ENCODE measurements at places on chromosomes 2 and 18. TPM values are rescaled to one million over a fixed set of nuclear protein-coding genes. Genes with fewer than 3 reads are reported as not detected.

DNA sequence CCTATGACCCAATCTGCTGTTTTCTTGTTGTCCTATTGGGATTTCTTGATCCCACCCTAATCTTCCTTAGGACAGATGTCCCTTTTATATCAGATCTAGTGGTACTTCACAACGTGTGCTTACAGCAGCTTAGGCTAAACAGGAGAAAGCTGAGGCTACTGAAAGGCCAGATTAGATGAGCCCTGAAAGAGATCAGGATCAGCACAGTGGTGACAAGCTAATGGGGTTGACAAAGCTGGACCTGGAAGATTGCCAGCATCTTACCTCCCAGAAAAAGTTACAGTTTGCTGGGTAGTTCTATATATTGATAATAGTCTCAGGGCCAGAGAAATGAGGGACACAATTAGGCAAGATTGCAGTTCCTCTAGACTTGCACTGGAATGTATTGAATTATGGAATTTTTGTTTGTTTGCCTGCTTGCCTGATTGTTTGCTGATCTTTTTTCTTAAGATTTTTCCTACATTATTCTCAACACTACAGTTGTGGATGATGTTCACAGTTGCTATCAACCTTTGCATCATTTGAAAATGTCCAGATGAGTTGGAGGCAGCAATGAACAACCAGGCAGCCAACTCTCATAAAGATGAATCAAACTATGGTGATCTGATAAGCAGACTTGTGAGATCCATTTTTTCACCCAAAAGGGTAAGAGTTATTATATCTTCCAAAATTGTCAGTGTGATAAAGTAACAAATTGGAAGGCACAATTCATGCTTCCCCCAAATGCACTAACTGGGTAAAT is 49.1 kb upstream of the PIK3C3 start:
- H3K27me3 ChIP-seq: no peaks in the 10 kb centered on the region
- H3K4me1 ChIP-seq: no peaks in the 10 kb centered on the region
- H3K27ac ChIP-seq: no peak overlapping the region
- DNase-seq: no peak
- no peaks in the 10 kb centered on the region for H3K36me3 ChIP-seq
- no peak overlapping the region for H3K4me3 ChIP-seq

- no peaks in the 10 kb centered on the region for H3K4me1 ChIP-seq
- H3K4me3 ChIP-seq: no peak overlapping the region
- H3K27me3 ChIP-seq: no peaks in the 10 kb centered on the region
- H3K36me3 ChIP-seq: no peaks in the 10 kb centered on the region
- DNase-seq: no peak
Observed at GRCh38 chr18:4360221-4360715, 94.8 kb downstream of the DLGAP1 start.

- no peak for DNase-seq
- H3K4me3 ChIP-seq: no peak overlapping the region
- H3K36me3 ChIP-seq: no peaks in the 10 kb centered on the region
- H3K27ac ChIP-seq: no peak overlapping the region
- H3K4me1 ChIP-seq: peaks cover 21% of the 10 kb centered on the region
- no peaks in the 10 kb centered on the region for H3K27me3 ChIP-seq
Observed at GRCh38 chr2:180374502-180375281, 367.6 kb upstream of the CWC22 start.

DNA sequence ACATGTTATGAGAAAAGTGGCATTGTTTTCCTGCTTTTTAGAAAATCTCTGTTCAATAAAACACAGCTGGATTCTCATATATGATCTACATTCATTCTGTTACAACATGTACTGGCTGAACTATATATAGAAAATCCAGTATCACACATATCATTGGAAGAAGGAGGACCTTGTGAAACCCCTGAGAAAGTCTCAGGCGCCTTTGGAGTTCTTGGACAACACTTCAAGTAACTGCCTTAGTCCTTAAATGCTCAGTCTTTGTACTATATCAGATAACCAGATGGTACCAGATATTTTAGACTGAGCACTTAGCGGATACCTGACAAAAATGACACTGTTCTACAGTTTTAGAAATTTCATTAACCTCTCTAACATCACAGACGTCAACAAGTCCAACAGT is 72.2 kb downstream of the ACVR1 start:
- H3K27ac ChIP-seq: no peak overlapping the region
- H3K27me3 ChIP-seq: no peaks in the 10 kb centered on the region
- DNase-seq: no peak
- H3K4me1 ChIP-seq: no peaks in the 10 kb centered on the region

DNA sequence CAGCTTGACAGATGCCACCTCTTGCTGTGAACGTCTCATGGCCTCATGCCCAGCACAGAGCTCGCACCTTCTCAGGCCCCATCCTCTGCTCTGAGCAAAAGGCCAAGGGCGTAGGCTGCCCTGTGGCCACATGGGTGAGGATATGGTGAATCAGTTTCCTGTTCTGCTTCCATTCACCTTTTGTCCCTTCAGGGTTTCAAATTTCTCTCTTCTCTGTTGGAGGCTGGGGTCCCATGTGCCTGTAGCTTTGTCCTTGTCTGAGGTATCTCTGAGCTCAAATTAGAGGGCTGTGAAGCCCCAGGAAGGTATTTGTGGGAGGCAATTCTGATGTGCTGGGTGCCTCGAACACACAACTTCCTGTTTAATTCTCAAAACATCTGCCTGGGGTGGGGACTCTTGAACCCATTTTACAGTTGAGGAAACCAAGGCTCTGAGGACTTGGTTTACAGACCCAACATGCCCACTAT is 29.0 kb downstream of the ZAP70 start:
- H3K27ac ChIP-seq: no peak overlapping the region
- H3K36me3 ChIP-seq: no peaks in the 10 kb centered on the region
- H3K27me3 ChIP-seq: peaks cover 17% of the 10 kb centered on the region

GRCh38 chr18:9849407-9850283 is 36.1 kb upstream of the TXNDC2 start:
- H3K27me3 ChIP-seq: peaks cover 14% of the 10 kb centered on the region
- H3K4me3 ChIP-seq: peak overlapping the region; percentile 11
- H3K36me3 ChIP-seq: no peaks in the 10 kb centered on the region
- peak; percentile 35 for DNase-seq

DNA sequence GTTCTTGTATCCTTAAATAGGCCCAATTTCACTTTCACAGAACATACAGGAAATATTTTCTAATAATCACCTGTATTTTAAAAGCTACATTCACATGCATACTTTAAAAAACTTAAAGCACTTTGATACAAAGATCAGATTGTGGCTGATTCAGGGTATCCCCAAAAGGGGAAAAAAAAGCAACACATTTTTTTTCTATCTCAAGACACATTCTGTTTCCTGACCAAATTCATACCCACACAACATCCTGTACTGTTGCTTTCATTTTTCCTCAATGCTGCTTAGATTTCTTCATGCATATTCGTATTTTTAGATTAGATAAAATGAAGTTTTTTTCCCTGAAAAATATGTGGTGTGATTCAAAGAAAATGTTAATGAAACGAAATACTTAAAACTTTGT is 122.5 kb downstream of the TMEFF2 start:
- no peaks in the 10 kb centered on the region for H3K27me3 ChIP-seq
- no peak overlapping the region for H3K4me3 ChIP-seq
- H3K36me3 ChIP-seq: no peaks in the 10 kb centered on the region
- DNase-seq: no peak
- no peaks in the 10 kb centered on the region for H3K4me1 ChIP-seq

- no peaks in the 10 kb centered on the region for H3K27me3 ChIP-seq
- no peak overlapping the region for H3K27ac ChIP-seq
- DNase-seq: no peak
Observed at GRCh38 chr2:231341100-231341499, 54.4 kb upstream of the B3GNT7 start.

GRCh38 chr2:189802396-189802912 is 18.2 kb downstream of the PMS1 start:
- peak overlapping the region; percentile 24 for H3K27ac ChIP-seq
- H3K27me3 ChIP-seq: no peaks in the 10 kb centered on the region
- DNase-seq: no peak
- H3K4me1 ChIP-seq: no peaks in the 10 kb centered on the region
- H3K36me3 ChIP-seq: no peaks in the 10 kb centered on the region

- no peaks in the 10 kb centered on the region for H3K27me3 ChIP-seq
- H3K4me3 ChIP-seq: no peak overlapping the region
- H3K36me3 ChIP-seq: no peaks in the 10 kb centered on the region
- no peak overlapping the region for H3K27ac ChIP-seq
Observed at GRCh38 chr2:178395295-178395694, 55.7 kb downstream of the PRKRA start.

DNA sequence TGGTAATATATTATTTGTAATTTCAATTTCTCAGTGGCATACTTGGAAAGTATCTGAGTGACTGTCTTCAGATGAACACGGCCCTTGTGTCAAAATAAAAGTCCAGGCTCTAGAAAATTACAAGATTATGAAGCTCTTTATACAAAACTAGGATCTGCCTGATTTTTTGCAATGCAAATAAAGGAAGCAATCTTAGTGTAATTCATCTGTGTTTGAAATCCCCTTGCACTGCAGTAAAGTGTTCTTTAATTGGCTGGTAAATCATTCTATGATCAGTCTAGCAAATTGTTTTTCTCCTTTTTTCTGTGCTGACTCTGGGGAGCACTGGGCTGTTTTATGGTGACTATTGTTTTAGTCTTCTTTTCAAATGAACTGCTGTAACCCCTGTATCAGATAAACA is 1039.0 kb downstream of the SOCS6 start:
- no peaks in the 10 kb centered on the region for H3K27me3 ChIP-seq
- no peaks in the 10 kb centered on the region for H3K36me3 ChIP-seq
- H3K4me1 ChIP-seq: peaks cover 20% of the 10 kb centered on the region
- no peak overlapping the region for H3K4me3 ChIP-seq
- H3K27ac ChIP-seq: no peak overlapping the region

- H3K4me3 ChIP-seq: no peak overlapping the region
- no peak for DNase-seq
- no peaks in the 10 kb centered on the region for H3K4me1 ChIP-seq
- no peaks in the 10 kb centered on the region for H3K27me3 ChIP-seq
- H3K36me3 ChIP-seq: no peaks in the 10 kb centered on the region
Observed at GRCh38 chr18:64116571-64117175, 32.2 kb downstream of the LINC00305 start.

GRCh38 chr2:126831234-126832005 is 67.3 kb upstream of the TEX51 start:
- no peak for DNase-seq
- H3K27ac ChIP-seq: no peak overlapping the region
- no peak overlapping the region for H3K4me3 ChIP-seq
- no peaks in the 10 kb centered on the region for H3K4me1 ChIP-seq

DNA sequence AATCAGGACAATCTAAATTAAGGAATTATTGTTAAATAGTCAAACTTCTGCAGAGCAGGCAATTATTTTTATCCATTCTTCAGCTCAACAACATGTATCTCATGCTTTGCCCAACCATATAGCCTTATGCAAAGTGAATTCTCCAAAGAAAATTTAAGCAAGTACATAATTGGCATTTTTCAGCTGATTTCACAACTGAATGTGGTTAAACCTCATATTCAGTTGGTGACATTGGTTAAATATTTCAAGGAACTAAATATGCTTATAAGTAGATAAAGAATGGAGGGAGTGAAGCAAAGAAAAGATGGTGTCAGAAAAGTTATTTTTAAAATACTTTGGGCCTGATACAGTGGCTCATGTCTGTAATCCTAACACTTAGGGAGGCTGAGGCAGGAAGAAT is 816.2 kb downstream of the NRXN1 start:
- H3K27me3 ChIP-seq: no peaks in the 10 kb centered on the region
- no peaks in the 10 kb centered on the region for H3K4me1 ChIP-seq

GRCh38 chr2:101706819-101707177 is 9.3 kb downstream of the MAP4K4 start:
- peak overlapping the region; percentile 12 for H3K27ac ChIP-seq
- peaks cover 38% of the 10 kb centered on the region for H3K36me3 ChIP-seq
- no peak for DNase-seq

CCL20 gene
- 39.9 TPM for total RNA-seq

REG1B gene
- total RNA-seq: not detected

KCNG3 gene
- 0.73 TPM for total RNA-seq

CNTNAP5 gene
- total RNA-seq: not detected

PMS1 gene
- 30.1 TPM for total RNA-seq

IL36B gene
- total RNA-seq: not detected

SFTPB gene
- total RNA-seq: not detected
